ENCODE measurements at places on chromosomes 13 and 19.

DNA sequence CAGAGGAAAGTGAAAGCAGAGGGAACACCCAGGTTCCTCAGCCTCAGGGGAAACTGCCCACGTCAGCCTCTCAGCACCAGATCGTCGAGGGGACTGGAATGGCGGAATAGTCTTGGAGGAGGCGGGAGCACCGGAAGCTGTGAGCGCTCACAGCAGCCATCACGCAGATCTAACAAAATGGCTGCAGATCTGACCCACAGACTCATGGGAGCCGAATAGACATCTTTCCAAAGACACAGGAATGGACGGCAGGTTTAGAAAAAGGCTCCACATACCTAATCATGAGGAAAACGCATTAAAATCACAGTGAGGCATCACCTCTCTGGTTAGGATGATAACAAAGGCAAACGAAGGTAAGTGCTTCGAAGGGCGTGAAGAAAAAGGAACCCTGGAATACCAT lies 11.8 kb upstream of the LILRA2 start:
- DNase-seq, result no peak

- DNase-seq, result no peak
Observed at GRCh38 chr19:558770-559439, 13.5 kb upstream of the BSG start.

GRCh38 chr13:100521851-100522617 lies 66.6 kb downstream of the GGACT start:
- no peak for DNase-seq

DNA sequence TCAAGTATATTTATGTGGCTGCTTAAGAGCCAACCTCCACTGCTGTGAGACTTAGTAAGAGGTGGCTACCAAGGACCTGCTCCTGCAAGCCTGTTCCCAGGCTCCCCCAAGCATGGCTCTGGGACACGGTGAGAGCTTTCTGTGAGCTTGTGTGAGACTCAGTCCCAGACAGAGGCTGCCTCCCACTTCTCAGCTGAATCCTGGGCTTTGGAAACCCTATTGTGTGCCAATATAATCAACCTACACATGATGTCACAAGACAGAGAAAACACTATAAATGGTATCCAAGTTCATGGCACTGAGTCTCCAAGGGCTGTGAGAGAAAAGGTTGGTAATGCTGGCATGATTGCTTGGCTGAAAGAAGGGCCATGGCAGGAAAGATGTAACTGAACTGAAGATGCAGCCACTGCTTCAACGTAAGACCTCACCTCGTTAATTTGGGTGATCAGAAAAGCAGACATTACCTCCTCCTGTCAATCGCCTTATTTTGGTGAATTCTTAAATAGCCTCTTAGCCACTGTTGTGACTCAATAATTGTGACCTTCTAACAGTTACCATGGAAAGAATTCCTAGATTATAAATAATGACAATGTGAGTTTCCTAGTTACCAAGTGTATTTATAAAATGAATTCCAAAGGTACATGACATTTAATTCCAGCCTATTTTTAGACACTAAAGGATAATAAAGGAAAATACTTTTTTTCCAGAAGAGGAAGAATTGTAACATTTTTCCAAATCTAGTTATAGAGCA lies 332.0 kb downstream of the IRS2 start:
- no peak for DNase-seq

DNA sequence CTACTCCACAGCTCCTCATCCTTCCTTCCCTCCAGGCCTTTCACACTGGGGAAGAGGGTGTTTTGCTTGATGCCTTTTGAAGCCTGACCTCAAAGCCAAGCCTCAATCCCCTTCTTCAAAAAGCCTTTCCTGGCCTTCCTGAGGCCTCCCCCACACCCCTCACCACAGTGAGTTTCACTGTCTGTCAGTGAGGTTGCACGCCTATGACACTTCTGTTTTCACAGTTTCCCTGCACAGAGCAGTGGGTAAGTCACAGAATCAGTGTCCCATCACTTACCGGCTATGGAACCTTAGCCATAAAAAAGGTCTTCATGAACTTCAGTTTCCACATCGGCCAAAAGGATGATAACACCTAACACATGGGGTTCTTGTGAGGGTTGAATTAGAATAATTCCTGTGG lies 371.4 kb downstream of the UQCRFS1 start:
- DNase-seq, result no peak

DNA sequence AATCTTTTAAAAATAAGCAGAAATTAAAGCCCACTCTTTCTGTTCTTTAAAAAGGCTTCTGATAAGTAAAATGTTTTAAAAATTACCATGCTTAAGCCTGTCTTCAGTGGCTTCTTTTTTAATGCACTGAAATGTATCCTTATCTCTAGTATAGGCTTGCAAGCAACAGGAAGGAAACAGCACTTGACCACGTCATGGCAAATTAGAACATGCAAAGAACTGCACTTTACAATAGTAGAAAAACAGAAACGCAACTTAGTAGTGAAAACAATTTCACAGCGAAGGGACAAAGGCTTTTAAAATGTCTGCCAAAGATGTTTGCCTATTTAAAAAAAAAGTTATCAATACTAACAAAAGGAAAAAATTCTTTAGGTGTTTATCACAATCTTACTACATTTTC lies 36.3 kb downstream of the ELF1 start:
- no peak for DNase-seq

DNA sequence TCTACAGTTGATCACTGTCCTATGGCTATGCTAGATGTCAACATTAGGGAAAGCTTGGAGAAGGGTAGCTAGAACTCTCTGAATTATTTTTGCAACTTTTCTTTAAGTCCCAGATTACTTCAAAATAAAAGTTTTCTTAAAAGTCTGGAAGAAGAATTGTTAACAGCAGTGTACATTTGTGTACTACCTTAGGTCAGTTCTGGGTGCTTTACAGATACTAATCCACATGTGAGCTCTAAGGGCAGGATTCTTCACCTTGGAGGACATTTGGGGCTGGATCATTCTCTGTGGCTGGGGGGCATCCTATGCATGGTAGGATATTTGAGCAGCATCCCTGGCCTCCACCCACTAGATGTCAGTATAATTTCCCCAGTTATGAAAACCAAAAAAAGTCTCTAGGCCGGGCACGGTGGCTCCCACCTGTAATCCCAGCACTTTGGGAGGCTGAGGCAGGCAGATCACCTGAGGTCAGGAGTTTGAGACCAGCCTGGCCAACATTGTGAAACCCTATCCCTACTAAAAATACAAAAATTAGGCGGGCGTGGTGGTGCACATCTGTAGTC lies 2.8 kb downstream of the BRME1 start:
- DNase-seq, result no peak

DNA sequence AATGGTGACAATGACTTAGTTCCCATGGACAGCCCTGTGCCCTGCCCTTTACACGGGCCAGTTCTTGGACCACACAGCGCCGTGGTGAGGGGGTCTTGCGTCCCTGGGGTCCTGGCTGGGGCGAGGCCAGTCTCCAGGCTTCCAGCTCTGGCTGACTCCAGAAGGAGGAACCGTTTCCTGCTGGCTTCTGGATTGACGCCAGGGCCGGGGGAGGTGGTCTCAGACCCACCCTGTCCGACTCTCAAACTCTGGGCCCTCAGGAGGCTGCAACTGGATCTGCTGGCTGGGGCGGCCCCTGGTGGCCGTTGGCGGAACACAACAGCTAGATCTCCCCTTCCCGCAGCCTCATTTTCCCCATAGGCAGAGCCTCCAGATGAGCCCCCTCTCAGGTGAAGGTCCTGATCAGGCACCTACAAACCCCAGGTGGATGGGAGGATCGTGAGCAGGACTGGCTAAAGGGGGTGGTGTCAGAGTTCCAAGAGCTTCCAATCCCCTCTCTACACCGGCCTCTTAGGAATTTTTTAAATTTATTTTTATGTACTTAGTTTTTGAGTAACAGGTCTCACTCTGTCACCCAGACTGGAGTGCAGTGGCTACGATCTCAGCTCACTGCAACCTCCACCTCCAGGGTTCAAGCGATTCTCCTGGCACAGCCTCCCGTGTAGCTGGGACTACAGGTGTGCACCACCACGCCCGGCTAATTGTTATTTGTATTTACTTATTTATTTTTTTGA lies 8.0 kb downstream of the CCDC194 start:
- peak; percentile 72 for DNase-seq

- DNase-seq, result peak; percentile 45
Observed at GRCh38 chr19:58279042-58279924, 528 bp downstream of the ZNF8 start.

- DNase-seq, result no peak
Observed at GRCh38 chr19:1947651-1948209, 6.8 kb downstream of the CSNK1G2 start.

- DNase-seq, result no peak
Observed at GRCh38 chr13:75569576-75569975, 20.0 kb downstream of the UCHL3 start.

- no peak for DNase-seq
Observed at GRCh38 chr13:98385606-98386005, 191.3 kb downstream of the STK24 start.

DNA sequence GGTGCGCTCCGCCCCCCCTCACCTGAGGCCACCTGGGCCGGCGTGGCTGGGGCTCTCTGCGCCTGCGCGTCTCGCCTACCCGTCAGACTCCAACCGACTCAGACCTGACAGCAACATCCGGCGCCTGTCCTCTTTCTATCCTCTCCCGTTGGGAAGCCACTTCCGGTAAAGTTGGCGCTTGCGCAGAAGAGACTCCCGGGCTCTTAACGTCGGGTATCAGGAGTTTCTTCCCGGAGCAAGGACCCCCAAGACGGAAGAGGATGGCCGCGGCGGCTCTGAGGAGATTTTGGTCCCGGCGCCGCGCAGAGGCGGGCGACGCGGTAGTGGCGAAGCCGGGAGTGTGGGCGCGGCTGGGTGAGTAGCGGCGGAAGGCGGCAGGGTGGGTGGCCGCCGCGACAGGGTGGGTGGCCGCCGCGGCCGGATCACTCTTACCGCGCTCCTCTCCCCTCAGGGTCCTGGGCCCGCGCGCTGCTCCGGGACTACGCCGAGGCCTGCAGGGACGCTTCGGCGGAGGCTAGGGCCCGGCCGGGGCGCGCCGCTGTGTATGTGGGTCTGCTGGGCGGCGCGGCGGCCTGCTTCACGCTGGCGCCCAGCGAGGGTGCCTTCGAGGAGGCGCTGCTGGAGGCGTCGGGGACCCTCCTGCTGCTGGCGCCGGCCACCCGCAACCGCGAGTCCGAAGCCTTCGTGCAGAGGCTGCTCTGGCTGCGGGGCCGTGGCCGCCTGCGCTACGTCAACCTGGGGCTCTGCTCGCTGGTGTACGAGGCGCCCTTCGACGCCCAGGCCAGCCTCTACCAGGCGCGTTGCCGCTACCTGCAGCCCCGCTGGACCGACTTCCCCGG lies at the start of the genes TIMM29 and YIPF2:
TIMM29 (plus strand) TSS at position 249 of the 839 bp plus-strand sequence; CDS start at position 261, 12 bp downstream.
YIPF2 (minus strand) TSS at position 77 of the 839 bp plus-strand sequence. CDS start 229 bp downstream, outside the sequence.
- peak; percentile 95 for DNase-seq

- DNase-seq, result no peak
Observed at GRCh38 chr19:19170873-19171672, 1.0 kb upstream of the MEF2B start.

- no peak for DNase-seq
Observed at GRCh38 chr19:39077323-39077722, 6.8 kb upstream of the ACP7 start.

DNA sequence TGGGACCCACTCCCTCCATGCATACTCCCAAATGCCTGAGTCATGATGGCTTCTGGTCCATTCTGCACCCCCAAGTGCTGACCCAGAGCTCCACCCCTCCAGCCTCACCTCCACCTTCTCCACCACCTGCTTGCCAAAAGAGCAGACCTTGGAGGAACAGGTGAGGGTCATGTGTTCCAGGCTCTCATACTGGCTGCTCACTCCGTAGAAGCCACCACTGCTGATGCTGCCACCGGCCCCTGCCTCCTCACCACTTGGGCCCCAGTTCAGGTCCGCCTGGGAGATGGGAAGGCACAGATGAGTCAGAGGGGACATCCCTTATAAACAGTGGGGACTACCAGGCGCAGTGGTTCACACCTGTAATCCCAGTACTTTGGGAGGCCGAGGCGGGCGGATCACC lies 7.9 kb downstream of the CD37 start:
- no peak for DNase-seq

GRCh38 chr13:111575719-111576118 lies 255.3 kb downstream of the TEX29 start:
- DNase-seq, result no peak

- DNase-seq, result no peak
Observed at GRCh38 chr19:31821346-31821745, 472.1 kb upstream of the TSHZ3 start.

DNA sequence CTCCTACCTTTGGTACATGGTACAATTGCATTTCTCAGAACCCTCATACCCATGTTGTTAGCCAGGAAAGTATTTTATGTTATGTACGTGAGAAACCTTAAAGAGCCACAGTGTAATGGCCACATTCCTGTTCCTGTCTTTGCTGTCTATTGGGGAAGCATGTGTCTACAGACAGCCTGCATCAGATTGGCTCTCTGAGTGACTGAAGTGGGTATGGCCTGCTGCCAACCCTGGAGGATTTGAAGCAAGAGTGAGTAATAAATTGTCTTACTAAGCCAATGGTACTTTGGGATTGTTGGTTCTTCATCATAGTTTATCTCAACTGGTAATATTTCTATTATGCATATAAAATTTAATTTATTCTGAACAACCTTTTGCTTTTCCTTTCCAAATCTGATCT lies 574.1 kb downstream of the LMO7 start:
- DNase-seq, result no peak

- DNase-seq, result no peak
Observed at GRCh38 chr13:96817336-96817941, 176.8 kb downstream of the OXGR1 start.

DNA sequence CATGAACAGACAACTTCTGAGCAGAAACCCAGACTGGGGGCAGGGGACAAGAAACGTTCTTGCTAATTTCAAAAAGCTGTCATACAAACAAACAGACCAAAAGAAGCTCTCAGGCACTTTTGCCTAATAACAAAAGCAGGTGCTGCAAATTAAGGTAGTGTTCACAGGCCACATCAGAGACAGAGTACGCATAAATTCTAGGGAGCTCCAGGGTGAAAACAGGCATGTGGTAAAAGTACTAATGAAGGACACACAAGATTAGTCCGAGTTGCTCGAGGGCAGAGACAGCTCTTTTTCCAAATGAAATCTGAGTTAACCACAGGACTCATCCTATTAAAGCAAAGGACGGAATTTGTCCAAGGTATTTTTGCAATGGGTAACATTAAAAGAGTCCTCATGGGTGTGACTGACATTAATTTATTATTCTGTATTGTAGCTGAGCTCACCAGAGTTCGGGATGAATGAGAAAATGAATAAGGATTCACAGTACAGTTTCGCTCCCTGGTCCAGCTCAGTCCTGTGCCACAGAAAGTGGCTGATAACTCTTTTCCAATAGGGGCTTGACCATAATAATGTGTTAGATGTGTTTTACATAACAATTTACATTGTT lies 197.3 kb downstream of the LHFPL6 start:
- no peak for DNase-seq
